ENCODE measurements at places on chromosomes 7 and 10.
A peak's percentile ranks its signal among the peaks of the same experiment; 100 is the strongest.

- DNase-seq = peak; percentile 76
Measured at GRCh38 chr7:151368136-151368571, 26.5 kb downstream of the NUB1 start.

- DNase-seq = no peak
Measured at GRCh38 chr10:74187237-74187636, 36.2 kb downstream of the ADK start.

DNA sequence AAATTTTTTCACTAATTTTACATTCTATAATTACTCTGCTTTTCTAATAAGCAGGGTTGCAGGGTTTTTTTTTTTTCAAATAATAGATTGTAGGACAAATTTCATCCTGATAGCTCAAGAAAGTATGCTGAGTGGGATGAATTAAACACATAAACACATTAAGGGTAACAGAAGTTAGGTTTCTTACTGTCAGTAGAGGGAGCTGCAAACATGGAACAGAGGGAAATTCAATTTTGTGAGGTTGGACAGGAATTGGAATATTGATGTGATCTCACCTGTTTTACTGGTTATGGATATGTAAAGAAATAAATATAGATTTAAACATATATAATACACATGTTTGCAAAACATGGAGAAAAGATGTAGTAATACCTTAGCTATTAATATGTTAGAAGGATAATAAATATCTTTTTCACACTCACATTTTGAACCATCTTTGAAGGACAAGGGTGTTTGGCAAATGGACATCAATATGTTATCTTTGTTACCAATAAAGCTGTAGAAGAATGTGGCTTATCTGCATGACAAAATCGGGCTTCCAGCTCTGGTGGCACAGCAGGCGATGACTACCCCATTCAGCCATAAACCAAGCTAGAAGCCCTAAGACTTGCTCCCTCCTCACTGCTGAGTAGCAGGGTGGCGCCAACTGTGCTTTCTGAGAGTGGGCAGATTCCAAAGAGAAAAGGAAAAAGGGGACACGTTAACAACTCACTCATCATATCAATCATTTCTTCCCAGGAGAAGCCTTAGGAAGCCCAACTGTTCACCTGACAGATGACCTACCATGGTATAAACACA lies 1257.4 kb downstream of the GATA3 start:
- DNase-seq = no peak

- no peak for DNase-seq
Measured at GRCh38 chr10:29144126-29144525, 144.7 kb upstream of the LYZL1 start.

GRCh38 chr10:18214691-18215563 lies 74.7 kb downstream of the CACNB2 start:
- DNase-seq = peak; percentile 8

DNA sequence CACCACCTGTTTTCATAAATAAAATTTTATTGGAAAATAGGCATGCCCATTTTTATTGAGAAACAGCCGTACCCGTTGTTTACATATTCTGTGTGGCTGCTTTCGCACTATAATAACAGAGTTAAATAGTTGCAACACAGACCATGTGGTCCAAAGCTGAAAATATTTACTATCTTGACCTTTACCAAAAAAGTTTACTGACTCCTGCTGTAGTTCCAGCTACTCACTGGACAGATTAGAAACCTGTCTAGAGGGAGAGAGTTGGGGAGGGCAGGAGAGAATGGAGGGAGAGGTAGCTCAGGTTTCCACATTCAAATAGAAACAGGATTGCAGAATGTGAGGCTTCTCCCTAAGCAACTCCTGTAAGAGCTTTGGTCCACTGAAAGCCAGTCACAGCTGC lies 55.1 kb upstream of the GLCCI1 start:
- DNase-seq = no peak

DNA sequence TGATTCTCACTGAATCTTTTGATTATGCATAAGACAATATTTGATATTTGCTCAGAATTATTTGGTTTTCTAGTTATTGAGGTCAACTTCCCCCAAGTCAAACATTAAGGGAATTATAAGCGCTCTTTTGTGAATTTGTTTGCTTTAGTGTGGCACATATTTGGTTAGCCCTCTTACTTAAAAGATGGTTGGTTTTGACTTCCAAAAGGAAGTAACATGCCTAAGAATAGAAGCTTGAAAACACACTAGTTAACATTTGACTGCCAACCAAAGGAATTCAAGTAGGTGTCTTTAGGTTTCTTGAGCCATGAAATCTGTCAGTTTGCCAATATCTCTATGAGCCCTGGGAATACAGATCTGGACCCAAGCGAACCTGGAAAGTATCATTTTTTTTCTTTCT lies 24.9 kb downstream of the STEAP4 start:
- no peak for DNase-seq

- DNase-seq = no peak
Measured at GRCh38 chr7:94813917-94814316, 93.5 kb upstream of the PPP1R9A start.

- no peak for DNase-seq
Measured at GRCh38 chr7:149776289-149776688, 2.9 kb upstream of the ZNF467 start.

- DNase-seq = no peak
Measured at GRCh38 chr10:52379287-52379686, 65.2 kb downstream of the DKK1 start.

DNA sequence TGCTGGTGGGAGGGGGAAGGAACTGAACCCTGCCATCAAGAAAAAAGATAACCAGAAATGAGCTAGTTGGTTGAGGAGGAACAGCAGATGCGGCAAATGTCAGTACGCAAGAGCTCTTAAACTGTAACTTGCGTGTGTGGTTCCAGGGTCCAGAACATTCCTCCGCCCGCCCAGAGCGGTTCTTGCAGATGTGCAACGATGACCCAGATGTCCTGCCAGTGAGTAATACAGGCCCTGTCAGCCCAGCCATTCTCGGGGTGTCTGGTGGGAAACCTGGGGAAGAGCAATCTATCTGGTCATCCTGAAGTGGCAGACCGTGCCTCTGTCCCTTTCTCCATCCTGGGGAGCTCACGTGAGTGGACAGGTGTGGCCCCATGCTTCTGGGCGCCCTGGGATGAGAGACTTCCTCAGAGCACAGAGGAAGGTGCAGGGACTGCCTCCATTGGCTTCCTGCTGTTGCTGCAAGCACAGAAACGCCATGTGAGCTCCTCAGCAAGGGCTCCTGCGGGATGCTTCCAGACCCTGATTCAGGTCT lies 50.5 kb upstream of the ZMIZ2 start:
- no peak for DNase-seq

- no peak for DNase-seq
Measured at GRCh38 chr7:28570970-28571288, 158.6 kb downstream of the CREB5 start.

GRCh38 chr10:117622471-117623184 lies 80.1 kb downstream of the EMX2 start:
- DNase-seq = no peak

DNA sequence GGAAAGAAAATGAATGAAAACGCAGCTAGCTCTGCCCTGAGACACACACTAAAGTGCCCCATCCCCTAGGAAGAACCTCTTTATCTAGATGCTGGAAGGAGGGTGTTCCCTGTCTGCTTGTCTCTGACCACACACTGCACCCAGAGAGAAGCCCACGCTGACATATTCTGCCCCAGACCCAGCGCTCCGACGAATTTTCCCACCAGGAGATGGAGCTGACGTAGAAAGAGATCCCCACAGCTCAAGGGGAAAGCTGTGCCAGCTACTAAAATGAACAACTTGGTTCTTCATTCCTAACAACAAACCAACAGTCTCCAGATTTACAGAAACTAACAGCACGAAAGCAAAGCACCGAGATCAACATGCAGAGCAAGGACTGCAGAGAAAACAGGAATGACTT lies 73.3 kb downstream of the KIAA1549 start:
- DNase-seq = no peak

- no peak for DNase-seq
Measured at GRCh38 chr10:46247808-46248569, 38.8 kb upstream of the ANTXRL start.

DNA sequence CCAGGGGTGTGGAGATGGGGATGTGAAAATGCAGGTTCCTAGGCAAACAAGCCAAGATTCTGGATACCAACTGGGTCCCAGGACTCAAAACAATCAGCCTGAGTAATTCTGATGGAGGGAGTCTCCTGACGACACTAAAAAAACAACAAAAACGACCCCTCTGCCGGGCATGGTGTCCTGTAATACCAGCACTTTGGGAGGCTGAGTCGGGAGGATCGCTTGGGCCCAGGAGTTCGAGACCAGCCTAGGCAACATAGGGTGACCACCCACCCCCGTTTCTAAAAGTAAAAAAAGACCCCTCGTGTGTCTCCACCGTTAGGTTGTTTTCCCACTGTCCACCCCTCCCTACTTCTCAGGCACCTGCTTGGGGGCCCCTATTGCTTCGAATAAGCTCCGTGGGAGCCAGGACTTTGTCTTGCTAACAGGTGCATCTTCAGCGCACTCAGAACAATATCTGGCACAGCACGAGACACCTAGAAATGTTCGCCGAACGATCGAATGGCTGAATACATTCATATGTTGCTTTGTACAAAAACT lies 743 bp upstream of the NRF1 start:
- DNase-seq = no peak

- no peak for DNase-seq
Measured at GRCh38 chr7:98685541-98685940, 68.5 kb downstream of the NPTX2 start.

DNA sequence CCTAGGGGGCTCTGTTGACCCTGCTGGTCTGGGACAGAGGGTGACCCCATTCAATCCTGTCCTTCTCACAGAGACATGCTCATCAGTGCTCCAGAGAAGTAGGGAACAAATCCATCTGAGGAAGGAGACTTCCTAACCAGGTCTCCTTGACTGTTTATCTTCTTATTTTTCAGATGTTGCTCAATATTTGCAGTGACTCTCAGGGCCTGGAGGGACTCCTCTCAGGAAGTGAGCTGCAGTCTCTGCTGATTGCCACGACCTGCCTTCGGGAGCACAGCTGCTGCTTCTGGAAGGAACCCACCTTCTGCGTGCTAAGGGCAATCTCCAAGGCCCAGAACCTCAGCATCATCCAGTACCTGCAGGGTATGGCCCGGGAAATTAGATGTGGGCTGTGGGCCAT lies 41.0 kb downstream of the WDFY4 start:
- no peak for DNase-seq

- DNase-seq = no peak
Measured at GRCh38 chr10:102119417-102120141, 589 bp downstream of the LDB1 start.

- DNase-seq = no peak
Measured at GRCh38 chr10:78715435-78715834, 353.3 kb upstream of the ZMIZ1 start.

DNA sequence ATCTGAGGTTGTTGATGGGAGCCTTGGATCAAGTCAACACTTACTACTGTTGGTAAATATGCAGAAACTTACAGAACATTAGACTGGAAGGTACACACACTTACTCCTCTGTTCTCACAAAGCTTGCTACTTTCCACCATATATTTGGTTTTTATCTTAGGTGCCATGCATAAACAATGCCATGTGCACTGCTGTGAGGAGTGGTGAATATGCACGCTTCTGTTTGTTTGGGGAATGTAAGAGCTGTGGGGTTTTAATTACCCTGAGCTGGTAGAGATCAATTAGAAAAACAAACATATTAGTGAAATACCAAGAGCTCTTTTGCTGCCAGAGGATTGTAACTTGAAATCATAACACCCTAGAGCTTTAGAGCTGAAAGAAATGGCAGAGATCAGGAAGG lies 79.8 kb upstream of the ARID5B start:
- DNase-seq = no peak

DNA sequence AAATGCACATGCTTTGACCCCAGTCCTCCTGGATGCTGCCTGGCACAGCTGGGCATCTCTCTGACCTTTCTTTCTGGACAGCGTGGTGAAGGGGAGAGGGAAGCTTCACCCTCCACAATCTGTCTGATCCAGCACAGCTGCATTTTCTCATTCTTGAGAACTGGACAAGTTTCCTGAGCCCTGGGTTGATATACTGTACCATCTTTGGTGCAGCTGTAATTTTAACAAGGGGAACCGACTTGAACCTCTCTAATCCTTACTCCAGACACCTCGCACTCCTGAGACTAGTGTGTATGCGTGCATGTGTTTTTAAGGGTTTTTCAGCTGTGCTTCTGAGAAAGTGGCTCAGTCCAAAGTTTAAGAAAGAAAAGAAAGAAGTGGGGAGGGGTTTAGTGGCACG lies 655.7 kb downstream of the INHBA start:
- no peak for DNase-seq
